ENCODE measurements at places on chromosomes 2 and 18. TPM values are rescaled to one million over a fixed set of nuclear protein-coding genes. Genes with fewer than 3 reads are reported as not detected.
A peak's percentile ranks its signal among the peaks of the same experiment; 100 is the strongest.

The VAMP8 gene
- total RNA-seq = 30.3 TPM

The PCARE gene
- total RNA-seq = 5.3 TPM

The NPPC gene
- total RNA-seq = 14.0 TPM

DNA sequence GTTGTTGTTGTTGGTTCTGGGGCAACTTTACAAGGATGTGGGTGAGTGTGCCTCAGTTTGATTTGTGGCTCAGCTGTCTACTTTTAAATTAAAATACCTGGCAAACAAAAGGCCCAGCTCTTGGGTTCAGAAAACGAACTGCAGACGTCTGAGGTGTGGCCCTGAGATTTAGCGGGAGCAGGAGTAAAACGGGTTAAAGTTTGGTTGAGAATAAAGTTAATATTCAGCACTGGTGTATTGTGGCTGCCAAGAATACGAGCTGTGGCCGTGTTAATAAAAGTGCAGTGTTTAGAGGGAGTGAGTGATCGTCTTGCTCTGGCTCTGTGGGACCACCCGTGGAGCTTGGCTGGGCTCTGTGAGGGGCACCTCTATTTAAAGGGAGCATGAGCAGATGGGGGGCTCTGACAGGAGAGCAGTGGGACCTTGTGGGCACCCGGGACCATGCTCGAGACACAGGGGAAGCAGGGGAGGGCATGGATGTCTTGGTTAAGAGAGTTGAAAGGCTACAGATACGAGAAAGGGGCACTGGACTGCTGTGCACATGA, 80.3 kb downstream of the VAPA start:
- no peak for DNase-seq

- DNase-seq = peak; percentile 34
Measured at GRCh38 chr2:88903749-88904353, 212.4 kb downstream of the RPIA start.
